Stimulated activated CD4-positive, alpha-beta T cell treated with anti-CD3 and anti-CD28 coated beads, Interleukin-12 subunit alpha, Interleukin-12 subunit beta, amount 100 ng/mL, for 48 hours (primary cell): ENCODE measurements at places on chromosomes 5 and 9.

GRCh38 chr9:78196258-78196657 lies 39.6 kb upstream of the CEP78 start:
- no peak for DNase-seq

DNA sequence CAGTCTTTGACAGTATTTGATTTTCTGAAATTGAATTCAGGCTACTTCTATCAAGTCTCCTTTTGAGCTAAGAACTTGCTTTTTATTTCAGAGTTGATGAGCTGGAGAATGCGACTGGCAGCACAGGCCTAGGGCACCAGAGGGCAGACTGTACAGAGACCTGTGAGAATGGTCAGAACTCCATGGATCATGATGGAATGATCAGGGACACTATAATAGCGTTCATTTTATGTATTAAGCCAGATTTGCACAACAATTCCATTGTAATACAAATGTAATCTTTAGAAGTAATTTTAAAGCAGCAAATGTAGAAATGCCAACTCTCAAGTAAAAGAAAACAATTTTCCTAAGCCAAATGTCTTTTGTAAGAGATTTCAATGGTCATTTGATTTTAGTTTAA lies 902.4 kb downstream of the NR2F1-AS1 start:
- no peak for DNase-seq

GRCh38 chr9:108434502-108434901 lies 421.3 kb downstream of the ACTL7B start:
- DNase-seq: no peak

GRCh38 chr5:94082405-94082804 lies 341.0 kb upstream of the POU5F2 start:
- DNase-seq: no peak

GRCh38 chr9:135296735-135297455 lies 182.7 kb upstream of the PPP1R26 start:
- DNase-seq: no peak

DNA sequence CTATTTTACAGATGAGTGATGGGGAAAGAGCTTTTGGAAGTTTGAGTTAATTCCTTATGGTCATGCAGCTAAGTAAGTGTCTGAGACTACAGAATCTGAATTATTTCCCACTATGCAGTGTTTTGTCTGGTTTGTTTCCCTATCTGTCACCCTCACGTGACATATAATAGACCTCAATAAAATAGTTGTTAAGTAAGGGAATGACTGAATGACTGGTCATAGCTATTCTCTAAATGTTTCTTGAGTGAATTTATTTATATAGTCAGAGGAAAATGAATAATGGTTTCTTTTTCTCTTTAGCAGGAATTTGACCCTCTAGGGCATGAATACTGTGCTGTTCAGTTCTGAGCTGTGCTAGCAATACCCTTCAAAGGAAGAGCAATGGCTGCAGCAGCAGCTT lies 10.3 kb downstream of the TRIM32 start:
- DNase-seq: no peak

- DNase-seq: no peak
Observed at GRCh38 chr5:53233645-53234405, 124.3 kb upstream of the MOCS2 start.

DNA sequence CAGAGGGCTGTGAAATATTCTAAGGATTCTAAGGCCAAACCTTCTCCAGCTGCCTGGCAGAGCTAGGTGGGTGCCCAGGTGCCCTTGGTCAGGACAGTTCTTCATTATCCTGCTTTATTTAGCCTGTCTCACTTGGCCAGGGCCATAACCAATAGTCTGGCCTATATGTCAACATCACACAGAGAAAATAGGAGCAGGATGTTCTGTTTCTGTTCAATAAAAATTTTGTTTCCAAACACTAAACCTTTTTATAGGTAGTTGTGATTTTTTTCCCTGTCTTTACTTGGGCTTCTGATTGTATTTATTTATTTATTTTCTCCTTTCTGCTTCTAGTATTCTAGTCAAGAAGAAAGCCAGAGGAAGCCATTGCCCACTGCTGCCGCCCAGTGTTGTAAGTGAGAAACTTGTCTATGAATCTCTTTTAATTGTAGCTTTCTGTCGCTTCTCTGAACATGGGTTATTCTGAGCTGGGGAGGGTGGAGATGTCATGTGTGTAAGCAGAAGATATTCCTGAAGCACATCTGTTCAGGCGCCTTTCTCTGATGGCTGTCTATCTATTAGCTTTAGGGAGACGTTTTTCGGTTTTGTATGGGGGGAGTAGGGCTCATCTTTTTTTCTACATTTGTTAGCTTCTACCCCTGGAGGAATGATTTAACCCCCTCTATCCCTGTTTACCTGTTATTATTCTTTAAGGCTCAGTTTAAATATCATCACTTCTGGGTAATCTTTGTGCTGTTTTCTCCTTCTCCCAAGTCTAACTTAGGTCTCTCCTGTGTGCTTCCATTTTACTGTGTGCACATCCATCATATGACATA lies 97.1 kb downstream of the UNC13B start:
- no peak for DNase-seq
